GM12865 (cell line): ENCODE measurements at places on chromosomes 2 and 18.

DNA sequence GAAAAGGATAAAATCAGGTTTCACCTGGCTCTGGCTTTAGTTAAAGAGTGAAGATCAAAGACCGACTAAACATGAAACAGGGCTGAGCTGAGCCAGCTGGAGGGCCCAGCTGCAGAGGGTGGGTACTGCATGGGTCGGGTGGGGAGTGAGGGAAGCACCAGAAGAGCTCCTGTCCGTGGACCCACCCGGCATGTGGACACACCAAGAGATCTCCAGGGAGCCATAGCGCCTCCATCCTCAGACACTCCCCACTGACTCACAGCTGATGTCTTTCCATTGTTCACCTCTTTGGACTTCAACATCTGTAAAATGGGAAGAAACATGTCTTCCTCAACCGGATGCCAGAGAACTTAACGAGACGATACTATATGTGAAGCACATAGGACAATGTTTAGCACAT, 178.3 kb upstream of the KLHL29 start:
- DNase-seq, result no peak

GRCh38 chr18:24397694-24398368, at the start of gene OSBPL1A:
Gene OSBPL1A, minus strand, starts transcription at chr18:24397824. Its CDS starts 20,291 bp downstream, at chr18:24377533.
- peak; percentile 39 for DNase-seq

DNA sequence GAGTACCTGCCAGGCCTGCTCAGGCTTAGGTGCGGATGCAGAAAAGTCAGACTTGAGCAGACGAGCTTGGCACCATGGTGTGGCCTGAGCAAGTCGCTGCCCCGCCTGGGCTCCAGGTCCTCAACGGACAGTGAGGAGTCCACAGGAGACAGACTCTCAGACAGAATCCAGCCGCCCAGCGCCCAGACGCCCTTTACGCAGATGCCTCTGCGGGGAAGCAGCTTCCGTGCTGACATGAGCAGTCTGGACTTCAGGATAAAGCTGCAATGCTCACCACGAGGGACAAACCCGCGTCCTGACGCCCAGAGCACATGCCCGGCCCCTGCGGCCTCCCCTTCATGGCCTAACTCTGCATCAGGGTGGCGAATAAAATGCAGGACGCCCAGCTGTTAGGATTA, 3.5 kb upstream of the MAB21L4 start:
- DNase-seq, result no peak

- peak; percentile 55 for DNase-seq
Measured at GRCh38 chr2:33785201-33786106, 186.4 kb upstream of the FAM98A start.

DNA sequence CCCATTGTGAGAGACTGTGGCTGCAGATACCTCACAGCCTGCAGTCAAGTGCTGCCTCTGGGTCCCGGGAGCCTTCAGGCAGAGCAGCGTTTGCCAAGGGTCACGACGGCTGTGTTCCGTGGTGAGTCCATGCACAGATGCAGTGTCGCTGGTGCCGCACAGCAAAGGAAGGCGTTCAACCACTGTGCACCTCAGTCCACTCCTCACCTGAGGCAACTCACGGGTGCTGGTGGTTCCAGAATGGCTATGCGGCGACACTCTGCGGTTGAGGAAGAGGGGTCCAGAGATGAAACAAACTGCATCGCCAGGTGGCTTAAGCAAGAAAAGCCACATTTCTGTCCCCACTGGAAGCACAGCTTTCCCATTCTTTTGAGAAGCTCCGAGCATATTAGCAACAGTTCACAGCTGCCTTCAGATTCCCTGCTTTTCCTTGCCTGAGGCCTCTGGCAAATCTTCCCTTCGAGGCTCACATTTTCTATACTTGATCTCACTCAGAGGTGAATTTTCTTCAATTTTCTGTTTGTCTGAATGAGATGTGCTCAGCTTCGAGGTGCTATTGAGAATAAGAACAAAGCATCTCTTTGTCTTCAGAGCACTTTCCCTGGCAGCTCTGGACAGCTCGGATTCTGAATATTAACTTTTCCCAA, 208.8 kb upstream of the TWIST2 start:
- no peak for DNase-seq

DNA sequence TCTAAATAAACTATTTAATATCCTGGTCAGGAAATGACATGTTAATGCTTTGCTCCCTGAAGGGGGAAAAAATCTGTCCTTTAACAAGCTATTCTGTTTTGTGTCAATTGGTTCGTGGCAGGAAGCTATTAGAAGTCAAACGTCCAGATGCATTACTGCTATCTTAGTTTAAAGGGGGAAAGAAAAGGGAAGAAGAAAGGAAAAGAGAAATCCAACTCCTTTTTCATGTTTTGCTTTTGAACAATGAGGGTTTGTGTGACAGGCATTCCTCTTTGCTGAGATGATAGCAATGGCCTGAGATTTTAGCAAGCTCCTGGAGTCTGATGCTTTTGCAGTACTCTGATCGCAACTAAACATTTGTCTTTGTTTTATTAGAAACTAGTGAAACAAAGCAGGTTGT, 24.6 kb downstream of the TRIB2 start:
- no peak for DNase-seq

GRCh38 chr2:188117706-188118105, 174.0 kb upstream of the GULP1 start:
- DNase-seq, result no peak

DNA sequence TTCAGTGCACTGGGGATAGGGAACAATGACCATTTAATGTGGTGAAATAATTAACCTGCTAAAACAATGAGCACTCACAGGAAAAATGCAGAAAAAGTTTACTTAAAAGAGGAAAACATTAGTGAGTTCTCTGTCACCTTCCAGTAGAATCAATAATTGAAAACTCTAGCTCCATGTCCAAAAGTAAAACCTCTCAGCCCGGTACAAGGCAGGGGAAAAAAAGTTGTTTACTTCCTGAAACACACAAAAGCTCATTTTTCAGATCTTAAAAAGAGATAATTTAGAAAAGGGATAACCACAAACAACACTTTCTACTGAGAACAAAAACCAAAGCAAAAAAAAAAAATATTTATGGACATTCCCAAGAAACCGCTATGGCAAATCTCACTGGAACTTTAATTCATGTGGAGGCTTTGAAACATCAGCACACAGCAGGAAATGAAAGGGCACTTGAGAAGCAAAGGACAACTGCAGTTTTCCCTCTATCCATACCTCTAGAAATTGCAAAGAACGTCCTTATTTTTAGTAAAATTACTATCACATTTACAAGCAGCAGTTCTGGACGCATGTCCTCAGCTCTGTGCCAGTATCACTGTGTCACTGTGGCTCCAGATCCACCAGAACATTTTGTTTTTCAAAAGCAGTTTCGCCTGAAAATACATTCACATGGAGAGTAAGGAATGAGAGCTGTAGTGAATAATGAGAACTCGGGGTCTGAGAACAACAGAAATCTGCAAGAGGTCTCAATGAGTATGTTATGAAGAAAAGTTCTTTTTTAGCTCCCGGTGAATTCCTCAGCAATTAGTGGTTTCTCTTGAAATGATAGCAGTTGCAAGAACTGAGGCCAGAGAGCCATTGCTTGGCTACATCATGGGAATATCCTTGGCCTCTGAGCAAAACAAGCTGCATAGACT, 44.7 kb upstream of the DNAH7 start:
- DNase-seq, result no peak

GRCh38 chr18:4260107-4260506, 195.0 kb downstream of the DLGAP1 start:
- DNase-seq, result peak; percentile 86

- DNase-seq, result peak; percentile 50
Measured at GRCh38 chr2:157497638-157498314, 53.9 kb upstream of the CYTIP start.

- DNase-seq, result peak; percentile 5
Measured at GRCh38 chr2:168948621-168949212, 47.6 kb downstream of the G6PC2 start.
